ENCODE measurements at places on chromosomes 11 and 22.

DNA sequence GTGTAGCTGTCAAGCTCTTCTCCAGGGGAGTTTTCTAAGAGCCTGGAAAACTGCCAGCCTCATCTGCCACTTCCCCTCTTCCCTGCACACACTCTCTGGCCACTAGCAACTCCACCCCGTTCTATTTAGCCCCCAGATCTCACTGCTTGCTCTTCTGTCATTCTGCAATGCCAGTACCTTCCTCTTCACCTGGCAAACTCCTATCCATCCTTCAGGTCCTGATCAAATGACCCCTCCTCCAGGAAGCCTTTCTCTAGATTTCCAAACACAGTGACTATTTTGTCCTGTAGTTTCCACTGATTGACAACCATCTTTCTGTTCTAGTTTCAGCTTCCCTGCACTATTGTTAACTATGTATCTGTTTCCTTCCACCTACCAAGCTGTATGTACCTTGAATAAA, 437.7 kb downstream of the SOX6 start:
- no peak for DNase-seq

- DNase-seq = no peak
These were observed 8.0 kb downstream of the TUBGCP6 start for GRCh38 chr22:50236731-50237409.

DNA sequence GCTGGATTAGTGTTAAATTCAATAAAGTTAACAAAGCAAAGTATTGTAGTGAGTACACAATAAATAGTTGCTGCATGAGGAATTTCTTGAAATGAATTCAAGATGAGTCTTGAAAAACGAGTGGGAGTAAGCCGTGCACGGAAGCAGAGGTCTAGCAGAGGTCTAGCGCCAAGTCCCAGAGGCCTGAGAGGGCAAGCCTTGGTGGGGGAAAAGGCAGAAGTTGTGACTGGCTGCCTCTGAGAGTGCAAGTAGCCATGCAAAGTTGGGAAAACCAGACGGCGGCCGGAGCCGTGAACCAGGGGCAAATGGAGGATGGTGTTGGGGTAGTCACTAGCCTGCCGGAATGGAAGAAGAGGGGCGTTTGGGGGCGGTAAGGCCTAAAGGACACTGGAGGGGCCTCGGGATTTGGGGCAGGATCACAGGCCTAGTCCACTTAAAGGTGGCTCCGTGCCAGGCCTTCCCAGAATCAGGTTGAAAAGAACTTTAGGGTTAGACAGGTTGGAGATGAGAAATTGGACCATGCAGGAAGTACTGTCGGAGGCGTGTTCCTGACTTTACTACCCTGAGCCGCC, 379 bp upstream of the SLC3A2 start:
- DNase-seq = peak; percentile 50

DNA sequence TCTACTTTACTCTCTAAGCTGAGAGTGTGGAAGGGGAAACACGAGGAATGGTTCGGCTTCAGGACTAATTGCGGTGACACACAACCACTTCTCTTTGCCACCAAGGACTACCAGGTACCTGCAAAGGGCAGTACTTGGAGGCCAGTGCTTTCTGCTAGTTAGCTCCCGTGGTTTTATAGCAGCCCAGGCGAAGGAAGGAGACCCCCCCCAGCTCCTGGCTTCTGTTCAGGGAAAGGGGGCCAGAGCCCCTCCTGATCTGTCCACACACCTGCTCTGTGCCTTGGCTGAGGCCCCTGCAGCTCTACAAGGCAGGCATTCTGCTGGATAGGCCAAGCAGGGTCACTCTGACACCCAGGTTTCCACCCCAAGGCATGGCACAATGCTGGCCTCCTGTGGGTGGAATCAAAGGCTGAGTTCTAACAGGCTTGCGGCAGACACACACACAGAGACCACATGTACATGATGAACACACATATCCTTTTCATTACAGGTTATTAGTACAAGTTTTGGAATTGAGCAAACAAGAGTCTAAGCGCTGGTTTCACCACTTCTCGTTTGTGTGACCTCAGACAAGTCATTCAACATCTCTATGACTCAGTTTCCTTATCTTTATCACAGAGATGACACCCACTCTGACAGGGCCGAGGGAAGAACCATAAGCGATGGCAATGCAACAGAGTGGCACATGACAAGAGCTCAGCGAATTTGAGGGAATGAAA, 7.5 kb downstream of the SERPIND1 start:
- DNase-seq = no peak

GRCh38 chr11:123405123-123405592, 24.9 kb upstream of the GRAMD1B start:
- DNase-seq = no peak

- no peak for DNase-seq
These were observed 20.0 kb upstream of the CD5 start for GRCh38 chr11:61082062-61082870.

- DNase-seq = no peak
These were observed 17.1 kb downstream of the ZNRF3 start for GRCh38 chr22:28900379-28900925.

Measured in dermis microvascular lymphatic vessel endothelial cell (primary cell).